ENCODE measurements at places on chromosomes 16 and 17.
A peak's percentile ranks its signal among the peaks of the same experiment; 100 is the strongest.

GRCh38 chr17:33837281-33837680 is 417.8 kb upstream of the CCL2 start:
- no peak for DNase-seq

GRCh38 chr16:1245452-1246020 is 5.0 kb downstream of the TPSAB1 start:
- no peak for DNase-seq

GRCh38 chr16:76634847-76635697 is 357.9 kb downstream of the CNTNAP4 start:
- DNase-seq = no peak

GRCh38 chr16:68834550-68834949 is 8.8 kb upstream of the TANGO6 start:
- no peak for DNase-seq

DNA sequence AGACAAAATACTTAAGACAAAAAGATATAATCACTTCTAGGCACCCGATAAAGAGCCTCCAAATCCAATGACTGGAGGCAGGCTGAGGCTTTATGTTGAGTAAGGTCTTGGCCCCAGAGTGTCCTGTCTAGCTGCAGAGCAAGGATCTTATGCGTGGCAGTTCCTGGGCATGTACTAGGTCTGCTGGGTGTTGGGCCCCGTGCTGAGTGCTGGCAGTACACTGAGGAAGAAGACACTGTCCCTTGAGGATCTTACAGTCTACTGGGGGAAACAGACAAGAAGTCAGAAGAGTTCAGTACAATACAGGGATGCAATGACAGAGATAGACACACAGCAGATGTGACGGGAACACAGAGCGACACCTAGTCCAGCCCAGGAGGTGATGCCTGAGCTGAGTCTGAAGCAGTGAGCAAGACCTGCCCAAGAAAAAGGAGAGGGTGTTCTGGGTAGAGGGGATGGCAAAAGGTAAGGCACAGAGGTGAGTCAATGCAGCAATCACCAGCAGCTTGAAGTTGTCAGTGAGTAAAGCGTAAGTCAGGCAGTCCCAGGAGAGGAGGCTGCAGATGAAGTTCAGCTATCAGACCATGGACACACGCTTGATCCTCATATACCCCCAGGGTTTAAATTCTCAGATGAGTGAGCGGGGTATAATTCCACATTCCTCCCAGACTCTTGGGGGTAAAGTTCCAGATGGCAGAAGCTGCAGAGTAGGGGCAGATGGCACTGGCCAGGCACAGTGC is 18.1 kb downstream of the MAP3K14 start:
- no peak for DNase-seq

- DNase-seq = peak; percentile 56
Measured at GRCh38 chr16:81466356-81466980, 21.9 kb downstream of the CMIP start.

DNA sequence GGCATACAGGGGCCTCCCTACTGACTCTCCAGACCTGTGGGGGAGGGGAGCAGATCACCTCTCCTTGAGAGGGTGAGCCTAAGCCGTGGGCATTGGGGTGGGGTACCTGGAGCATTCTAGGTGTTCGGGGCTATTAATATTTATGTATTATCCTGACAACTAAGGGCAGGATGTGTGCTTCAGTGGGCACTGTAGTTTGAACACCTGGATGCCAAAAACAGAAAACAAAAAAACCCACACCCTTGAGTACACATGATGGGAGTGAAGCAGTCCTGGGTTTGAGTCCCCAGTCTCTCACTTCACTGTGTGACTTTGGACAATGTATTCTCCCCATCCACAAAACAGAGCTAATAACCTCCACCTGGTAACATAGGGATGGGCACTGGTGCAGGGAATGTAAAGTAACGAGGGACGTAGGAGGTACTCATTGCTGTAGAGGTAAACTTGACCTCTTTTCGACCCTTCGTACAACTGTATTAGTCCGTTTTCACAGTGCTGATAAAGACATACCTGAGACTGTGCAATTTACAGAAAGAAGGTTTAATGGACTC is 257.8 kb downstream of the CPPED1 start:
- no peak for DNase-seq

GRCh38 chr16:89009343-89010209 is 32.6 kb upstream of the CBFA2T3 start:
- no peak for DNase-seq

DNA sequence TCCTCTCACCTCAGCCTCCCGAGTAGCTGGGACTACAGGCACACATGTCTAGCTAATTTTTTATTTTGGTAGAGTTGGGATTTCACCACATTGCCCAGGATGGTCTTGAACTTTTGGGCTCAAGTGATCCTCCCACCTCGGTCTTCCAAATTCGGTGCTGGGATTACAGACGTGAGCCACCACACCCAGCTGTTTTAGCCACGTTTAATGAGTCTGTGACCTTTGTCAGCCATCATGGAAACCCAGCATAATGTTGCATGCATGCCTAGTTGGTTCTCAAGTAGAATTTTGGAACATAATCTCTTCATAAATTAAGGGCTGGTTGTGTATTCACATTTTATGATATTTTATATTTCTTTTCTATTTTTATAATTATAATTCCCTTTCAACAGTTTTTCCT is 42.0 kb downstream of the GOSR1 start:
- no peak for DNase-seq

DNA sequence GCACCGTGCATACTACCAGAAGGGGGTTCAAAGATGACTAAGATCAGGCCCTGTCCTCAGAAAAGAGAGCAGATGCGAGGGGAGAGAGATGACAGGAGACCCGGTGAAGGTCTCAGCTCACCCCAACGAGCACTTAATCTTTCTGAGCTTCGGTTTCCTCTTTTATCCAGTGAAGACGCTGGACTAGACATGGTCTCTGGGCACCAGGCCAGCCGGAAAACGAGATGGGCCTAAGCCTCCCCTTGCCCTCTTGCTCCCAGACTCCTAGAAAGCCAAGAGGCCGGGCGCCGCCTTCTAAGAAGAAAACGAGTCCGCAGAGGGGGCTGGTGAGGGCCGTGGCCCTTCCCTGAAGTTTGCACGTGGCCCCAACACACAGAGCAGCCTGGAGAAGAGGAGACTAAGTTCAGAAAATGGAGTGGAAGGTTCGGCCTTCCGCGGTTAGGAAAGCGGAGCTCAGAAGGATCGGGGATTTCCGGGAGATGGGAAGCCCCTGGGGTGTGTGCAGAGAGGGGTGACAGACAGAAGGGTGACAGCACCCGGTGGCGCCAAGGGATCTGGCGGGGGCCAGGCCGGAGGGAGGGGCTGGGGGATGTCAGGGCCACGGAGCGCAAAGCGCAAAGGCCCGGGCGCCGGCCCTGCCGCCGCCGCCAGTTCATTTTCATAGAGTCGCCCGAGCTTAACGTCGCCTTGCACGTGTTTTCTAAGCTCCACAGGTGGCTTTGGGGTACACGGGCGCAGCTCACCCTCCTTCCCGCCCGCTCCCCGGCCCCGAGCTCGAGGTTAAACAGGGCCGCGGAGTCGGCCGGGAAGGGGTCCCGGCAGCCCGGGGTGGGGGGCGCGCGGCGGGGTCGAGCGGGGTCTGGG is 42.1 kb upstream of the BHLHA9 start:
- DNase-seq = peak; percentile 37

GRCh38 chr17:45008216-45008615 is 40.1 kb upstream of the C1QL1 start:
- DNase-seq = no peak

DNA sequence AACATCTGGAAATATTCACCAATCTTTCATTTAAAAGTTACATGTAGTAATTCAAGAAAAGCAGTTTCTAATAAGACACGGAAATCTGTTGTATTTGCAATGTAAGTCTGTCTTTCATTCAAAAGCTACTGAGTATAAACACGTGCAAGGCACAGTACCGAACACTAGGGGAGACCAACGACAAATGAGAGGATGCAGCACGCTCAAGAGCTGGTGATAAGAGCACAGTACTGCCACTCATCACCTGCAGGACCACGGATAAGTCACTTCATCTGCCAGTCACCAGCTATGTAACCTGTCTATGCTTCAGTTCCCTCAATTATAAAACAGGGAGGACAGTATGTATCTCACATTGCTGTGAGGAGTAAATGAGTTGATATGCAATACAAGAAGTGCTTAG is 67.1 kb downstream of the CLEC18A start:
- DNase-seq = peak; percentile 22

- no peak for DNase-seq
Measured at GRCh38 chr16:89572485-89573205, 2.9 kb upstream of the CPNE7 start.

DNA sequence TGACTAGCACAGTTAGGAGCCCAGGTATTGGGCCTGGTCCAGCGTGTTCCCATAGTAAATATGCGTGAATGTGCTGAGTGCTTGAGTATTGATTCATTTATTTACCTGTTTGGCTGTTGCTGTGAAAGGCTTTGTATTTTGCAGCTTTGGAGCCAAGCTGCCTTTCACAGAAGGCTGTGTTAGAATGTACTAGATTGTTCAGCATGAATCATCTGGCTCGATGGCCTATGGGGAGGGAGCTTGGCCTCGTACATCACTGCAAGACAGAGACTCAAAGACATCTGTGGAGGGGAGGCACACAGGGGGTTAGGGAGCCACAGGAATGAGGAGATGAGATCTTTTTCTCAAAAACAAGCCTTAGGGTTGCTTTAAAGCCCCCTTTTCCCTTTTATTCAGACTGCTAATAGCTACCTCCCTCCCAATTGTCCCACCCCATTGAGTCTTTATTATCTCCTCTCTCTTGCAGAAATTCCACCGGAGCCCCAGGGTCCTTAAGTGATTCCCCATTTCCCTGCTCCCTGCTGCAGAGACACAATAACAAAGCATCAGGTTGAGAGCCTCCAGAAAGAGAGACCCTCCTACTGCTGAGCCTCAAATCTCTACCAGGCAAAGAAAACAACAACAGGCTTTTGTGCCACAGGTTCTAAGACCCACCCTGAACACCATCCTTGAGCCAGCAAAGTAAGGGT is 307.2 kb downstream of the ABCC12 start:
- peak; percentile 82 for DNase-seq

GRCh38 chr17:76493505-76494167 is 7.6 kb downstream of the RHBDF2 start:
- no peak for DNase-seq

Measured in Ammon's horn (tissue), 1 donor.